ENCODE measurements at places on chromosomes 3 and 15. TPM values are rescaled to one million over a fixed set of nuclear protein-coding genes. Genes with fewer than 3 reads are reported as not detected.

The ITIH1 gene
- total RNA-seq: not detected

The PP2D1 gene
- total RNA-seq: not detected

The PLCL2 gene
- total RNA-seq: 37.4 TPM

DNA sequence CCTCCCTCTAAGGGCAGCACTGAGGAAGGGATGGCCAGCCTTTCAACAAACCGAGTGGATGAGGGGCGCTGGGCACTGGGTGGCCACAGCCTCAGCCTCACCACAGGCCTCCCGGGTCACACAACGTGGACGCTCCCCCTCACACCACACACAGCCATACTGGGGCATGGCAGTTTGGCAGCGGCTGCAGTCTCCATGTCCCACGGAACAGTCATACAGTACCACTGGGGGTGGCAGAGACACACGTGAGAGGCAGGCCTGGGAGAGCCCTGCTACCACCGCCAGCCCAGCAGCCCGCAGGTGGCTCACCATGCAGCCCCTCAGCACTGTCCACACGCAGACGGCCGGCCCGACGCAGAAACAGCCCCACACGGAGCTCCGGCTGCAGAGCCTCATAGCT, 11.7 kb downstream of the PLXNB1 start:
- no peak for DNase-seq

- DNase-seq: no peak
These were observed 293.0 kb upstream of the ATP11B start for GRCh38 chr3:182500289-182500688.

DNA sequence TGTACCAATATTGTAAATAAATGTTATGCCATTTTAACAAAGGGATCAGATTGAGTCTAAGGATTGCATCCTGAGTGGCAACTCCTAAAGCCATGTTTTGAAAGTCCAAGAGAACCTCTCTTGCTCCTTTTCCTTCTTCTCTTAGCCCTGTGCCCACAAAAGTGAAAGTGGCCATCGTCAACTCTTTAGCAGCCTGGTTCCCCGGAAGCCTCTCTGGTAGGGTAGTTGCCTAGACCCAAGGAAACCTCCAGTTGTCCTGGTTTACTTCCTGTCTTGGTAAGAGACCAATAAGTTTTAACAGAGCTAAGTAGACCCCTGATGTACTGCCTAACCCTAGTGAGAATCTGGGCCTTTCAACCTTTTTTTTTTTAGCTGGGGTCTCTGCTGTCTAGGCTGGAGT, 10.2 kb upstream of the ITPKA start:
- DNase-seq: no peak
